Stimulated activated CD4-positive, alpha-beta T cell treated with anti-CD3 and anti-CD28 coated beads, Interleukin-2, amount 100 ng/mL, for 24 hours (primary cell): ENCODE measurements at places on chromosomes 7 and 10.

DNA sequence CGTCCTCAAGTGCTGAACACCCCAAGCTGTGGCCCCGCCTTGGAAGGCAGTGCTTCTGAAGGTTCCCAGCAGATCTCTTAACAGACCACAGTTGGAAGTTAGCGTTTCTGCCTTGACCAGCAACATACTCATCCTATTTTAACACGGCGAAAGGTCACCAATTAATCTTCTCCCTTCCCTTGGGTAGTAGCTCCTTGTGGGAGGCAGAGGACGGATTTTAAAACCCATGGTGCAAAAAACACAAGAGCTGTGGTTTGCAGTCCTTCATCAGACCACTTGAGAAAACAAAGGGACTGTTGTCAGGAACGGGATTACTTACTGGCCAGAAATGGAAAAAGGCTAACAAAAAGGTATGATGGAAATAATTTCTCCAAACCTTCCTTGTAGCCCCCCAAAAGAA lies 87.3 kb downstream of the BEND7 start:
- DNase-seq: no peak

DNA sequence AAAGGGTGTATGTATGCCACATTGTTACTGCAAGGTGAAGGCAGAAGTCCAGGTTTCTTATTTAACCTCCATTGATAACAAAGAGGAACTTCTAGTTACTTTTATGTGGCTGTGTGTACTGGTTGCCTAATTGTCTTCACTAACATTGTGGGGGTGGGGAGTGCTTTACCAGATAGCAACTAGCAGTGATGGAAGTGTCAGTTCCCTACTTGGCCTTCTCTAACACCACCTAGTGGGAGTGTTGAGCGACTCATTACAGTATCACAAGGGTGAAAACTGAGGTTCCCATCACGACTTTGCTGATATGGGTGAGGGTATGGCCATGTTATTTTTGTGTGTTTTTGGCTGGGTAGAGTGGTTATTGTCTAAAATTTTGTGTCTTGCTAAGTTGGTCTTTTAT lies 274.4 kb downstream of the THSD7A start:
- DNase-seq: no peak

- no peak for DNase-seq
Observed at GRCh38 chr7:45622058-45622457, 47.9 kb downstream of the ADCY1 start.

GRCh38 chr10:115171392-115171960 lies 78.3 kb downstream of the ATRNL1 start:
- no peak for DNase-seq

- no peak for DNase-seq
Observed at GRCh38 chr10:92377962-92378361, 87.0 kb downstream of the MARCHF5 start.

DNA sequence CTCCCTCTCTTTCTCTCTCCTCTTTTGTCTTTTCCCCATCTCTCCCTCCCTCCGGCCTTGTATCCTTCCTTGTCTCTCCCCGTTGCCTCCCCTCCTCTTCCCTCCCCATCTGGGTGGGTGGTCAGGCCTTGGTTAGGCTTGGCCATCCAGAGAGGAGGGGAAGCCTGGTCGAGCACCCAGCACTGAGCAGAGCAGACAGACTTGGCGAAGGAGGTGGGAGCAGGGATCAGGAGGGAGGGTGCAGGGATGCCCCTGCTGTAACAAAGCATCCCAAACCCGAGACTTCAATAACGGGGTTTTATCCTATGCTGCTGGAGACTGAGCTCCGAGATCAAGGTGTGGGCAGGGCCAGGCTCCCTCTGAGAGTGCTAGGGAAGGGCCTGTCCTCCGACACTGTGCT lies 97.3 kb downstream of the PAXIP1 start:
- no peak for DNase-seq

DNA sequence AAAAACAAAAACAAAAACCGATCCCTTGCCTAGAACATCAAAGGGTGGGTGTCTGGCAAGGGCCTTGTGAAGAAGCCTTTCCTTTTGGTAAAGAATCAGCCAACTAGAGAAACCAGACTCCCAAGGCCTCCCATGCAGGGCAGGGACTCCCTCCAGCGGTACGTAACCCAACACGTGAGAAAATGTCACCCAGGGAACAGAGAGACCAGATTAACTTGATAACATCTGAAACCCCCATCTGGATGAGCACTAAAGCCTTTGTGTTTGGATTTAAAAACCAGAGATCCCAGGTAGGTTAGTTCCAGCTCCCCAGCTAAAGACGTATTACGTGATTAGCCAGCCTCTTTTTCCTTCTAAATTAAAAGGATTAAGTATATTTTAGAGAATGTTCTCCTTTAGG lies 3.0 kb upstream of the HABP2 start:
- DNase-seq: no peak

- DNase-seq: no peak
Observed at GRCh38 chr7:106381252-106381651, 96.5 kb upstream of the NAMPT start.

DNA sequence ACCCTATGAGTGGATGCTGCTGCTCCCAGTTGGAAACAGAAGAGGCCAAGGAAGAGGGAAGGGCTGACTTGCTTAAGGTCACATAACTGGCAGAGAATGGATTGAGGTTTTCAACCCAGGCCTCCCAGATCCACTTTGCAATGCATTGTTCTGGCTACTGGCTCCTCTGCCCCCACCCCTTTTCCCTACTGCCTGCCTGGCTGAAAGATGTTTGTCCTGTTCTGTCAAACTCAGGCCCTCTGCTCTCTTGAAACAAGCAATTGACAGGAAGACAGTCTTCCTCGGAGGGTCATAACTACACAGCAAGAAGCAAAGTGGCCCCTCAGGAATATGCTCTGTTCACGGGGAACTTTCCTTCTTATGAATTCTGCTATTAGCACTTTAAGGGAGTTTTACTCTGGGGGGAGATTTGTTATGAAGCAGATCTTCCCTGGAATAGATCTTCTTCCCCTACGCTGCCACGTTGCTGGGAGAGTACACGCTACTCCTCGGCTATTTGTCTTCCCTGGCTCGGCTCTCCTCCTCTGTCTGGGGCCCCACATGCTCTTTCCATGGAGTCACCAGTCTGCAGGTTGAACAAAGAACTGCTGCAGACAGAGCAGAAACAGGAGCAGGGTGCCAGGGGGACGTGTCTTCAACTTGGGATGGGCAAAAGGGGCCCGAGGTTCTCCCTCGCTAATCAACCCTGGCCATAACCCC lies 436.1 kb downstream of the TYW1 start:
- DNase-seq: no peak

DNA sequence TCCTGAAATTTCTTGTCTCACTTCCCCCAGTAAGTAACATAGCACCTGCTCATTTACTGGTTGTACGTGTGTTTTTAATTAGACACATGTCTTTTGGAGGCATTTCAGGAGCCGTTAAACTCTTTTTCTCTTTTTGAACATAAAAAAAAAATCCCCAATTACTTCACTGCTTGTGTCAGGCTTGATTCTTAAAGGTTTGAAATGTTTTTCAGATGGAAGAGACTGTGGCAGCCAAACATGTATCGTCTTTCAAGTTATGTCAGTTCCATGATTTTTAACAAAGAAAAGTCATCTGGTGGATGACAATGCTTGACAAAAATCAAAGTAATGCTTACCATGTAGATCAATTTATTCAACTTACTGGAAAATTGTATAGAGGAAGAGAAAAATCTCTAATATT lies 585.8 kb downstream of the GATA3 start:
- no peak for DNase-seq

DNA sequence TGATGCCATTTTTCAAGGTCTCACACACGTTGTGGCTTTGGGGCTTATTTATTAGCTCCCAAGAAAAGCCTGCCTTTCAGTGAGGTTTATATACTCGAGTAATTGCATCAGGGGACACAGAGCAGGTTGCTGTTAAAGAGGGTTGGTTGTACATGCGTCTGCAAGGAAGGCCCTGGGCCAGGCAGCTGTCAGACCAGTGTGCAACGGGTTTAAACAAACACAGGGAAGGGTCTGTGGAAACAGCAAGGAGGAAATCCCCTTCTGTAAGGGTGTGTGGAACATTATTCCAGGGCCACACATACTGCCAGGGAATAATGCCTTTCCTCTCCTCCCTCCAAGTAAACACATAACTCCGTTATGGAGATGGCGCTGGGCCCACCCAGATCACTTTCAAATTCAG lies 1.7 kb upstream of the CHST15 start:
- DNase-seq: no peak

GRCh38 chr7:158123753-158124152 lies 463.9 kb downstream of the PTPRN2 start:
- no peak for DNase-seq

DNA sequence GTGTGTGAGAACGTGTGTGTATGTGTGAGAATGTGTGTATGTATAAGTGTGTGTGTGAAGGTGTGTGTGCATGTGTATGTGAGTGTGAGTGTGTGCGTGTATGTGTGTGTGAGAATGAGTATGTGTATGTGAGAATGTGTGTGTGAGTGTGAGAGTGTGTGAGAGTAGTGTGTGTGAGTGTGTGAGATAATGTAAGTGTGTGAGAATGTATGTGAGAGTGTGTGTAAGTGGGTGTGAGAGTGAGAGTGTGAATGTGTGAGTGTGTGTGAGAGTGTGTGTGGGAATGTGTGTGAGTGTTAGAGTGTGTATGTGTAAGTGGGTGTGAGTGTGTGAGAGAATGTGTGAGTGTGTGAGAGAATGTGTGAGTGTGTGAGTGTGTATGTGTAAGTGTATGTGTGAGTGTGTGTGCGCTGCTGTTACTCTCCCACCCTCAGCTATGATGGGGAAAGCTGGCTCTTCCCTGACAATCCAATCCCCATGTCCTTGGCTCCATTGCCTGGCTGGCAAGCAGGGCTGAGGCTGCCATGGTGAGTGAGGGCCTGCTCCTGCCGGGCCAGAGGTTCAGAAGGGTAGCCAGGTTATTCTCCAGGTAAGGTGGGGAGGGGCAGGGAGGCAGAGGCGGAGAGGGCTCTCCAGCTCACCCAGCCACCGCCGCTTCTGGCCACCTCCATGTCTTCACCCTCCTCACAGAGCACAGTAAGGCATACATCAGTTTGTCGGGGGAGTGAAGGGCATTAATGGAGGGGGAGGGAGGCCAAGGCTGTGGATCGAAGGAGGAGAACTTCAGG lies 72.6 kb upstream of the PCBD1 start:
- no peak for DNase-seq

GRCh38 chr7:82598958-82599357 lies 155.4 kb upstream of the CACNA2D1 start:
- DNase-seq: no peak

DNA sequence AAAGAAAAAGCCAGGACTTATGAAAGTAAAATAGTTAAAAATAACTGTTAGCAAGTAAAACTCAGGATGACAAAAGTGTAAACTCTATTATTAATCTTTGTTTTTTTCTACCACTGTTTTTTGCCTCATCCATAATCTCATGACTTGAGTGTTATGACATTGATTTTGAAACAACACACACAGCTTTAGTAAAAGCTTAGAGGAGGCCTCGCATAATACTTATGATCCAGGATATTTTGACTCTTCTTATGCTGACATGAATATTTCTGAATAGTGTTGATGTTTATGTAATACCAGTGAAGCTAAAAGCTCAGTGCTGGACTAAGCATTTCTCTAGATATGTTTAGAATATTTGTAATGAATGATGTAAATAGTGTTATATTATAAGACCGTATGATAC lies 10.5 kb downstream of the KAT6B start:
- no peak for DNase-seq

GRCh38 chr10:93463723-93464476 lies 18.2 kb downstream of the MYOF start:
- DNase-seq: no peak

DNA sequence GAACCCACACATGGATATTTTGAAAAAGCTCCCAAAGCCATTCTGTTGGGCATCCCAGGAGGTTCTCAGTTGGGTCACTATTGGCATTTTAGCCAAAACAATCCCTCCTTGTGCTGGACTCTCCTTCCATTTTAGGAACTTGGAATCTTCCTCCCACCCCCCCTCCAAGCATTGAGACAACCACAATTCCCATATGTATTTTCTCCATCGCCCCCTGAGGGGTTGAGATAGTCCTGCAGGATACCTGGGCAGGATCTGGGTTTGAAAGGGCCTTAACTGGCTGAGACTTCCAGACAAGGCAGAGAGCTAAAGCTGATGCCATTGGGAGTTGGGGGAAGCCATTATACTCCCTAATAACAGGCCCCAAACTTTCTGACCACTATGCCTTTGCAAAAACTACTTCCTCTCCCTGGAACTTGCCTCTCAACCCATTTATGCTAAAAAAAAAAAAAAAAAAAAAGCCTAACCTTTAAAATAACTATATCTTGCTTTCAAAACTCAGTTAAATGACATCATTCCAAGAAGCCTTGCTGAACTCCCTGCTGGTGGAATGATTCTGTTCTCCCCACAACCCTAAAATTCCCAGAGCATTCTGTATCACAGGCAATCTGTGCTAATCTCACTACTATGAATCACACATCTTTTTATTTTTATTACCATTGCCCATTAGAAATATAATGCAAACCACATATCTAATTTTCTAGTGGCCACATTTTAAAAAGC lies 77.5 kb upstream of the PDE1C start:
- DNase-seq: no peak

GRCh38 chr7:77888998-77889397 lies 90.4 kb downstream of the PHTF2 start:
- no peak for DNase-seq

DNA sequence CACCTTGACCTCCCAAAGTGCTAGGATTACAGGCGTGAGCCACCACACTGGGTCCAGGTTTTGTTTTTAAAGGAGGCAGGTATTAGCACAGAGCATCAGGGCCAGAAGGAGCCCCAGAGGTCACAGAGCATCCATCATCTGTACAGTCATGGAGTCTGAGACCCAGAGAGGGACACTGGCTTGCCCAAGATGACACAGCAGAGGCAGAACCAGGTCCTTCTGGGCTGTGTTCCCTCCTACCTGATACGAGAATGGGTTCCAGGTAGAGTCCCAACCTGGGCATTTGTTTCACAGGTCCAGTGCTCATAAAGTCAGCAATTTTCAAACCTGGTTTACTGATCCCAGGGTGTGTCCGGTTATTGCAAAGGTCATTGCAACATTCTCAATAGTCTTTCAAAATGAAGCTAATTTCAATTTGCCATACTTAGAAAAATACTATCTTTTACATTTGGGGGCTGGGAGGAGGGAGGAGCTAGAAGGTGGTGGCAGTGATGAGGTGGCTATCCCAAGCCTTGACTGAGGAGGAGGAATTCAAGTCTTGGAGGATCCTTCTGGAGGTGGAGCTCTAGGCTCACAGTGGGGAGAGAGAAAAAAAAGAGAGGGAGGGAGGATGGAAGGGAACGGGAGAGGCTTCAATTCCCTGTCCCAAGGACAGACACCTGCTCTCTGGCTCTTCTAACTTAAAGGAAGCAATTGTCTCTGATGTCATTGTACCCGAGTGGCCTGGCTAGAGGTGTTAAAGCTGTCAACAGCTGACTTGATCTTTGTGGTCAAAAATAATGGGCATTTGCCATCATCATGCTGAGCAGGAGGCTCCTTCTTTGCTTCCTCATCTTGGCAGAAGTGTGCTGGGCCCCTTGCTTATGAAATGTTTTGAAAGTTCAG lies 8.1 kb downstream of the MXI1 start:
- DNase-seq: no peak

DNA sequence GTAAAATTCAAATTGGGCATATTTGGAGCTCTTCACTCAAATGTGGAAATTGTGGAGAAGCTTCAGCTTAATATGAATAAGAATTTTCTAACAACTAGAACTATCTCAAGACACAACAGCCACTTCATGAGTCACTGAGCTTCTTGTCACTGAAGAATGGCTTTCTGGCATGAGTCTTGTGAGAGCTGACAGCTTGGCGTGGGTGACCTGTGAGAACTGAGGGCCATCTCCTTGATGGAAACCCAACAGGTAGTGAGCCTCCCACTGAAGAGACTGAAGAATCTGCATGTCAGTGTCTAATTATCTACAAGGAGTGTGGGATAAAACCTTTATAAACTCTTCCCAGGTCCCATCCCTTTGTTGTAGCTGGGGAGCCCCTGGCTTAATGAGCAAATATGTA lies 66.0 kb downstream of the CLEC2L start:
- DNase-seq: no peak
